ENCODE measurements at places on chromosomes 1 and 21.

DNA sequence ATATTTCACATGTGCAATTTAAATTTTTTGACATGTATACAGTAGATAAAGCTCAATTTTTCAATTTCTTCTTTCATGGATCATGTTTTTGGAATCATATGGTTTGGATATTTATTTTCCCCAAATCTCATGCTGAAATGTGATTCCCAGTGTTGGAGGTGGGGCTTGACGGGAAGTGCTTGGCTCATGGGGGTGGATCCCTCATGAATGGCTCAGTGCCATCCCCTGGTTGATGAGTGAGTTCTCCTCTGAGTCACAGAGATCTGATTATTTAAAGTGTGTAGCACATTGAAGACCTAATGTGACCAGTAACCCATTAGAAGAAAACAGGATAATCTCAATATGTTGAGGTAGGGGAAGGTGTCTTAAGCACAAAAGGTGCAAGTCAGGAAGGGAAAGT is 9.1 kb upstream of the IFI16 start:
- no peak for DNase-seq

DNA sequence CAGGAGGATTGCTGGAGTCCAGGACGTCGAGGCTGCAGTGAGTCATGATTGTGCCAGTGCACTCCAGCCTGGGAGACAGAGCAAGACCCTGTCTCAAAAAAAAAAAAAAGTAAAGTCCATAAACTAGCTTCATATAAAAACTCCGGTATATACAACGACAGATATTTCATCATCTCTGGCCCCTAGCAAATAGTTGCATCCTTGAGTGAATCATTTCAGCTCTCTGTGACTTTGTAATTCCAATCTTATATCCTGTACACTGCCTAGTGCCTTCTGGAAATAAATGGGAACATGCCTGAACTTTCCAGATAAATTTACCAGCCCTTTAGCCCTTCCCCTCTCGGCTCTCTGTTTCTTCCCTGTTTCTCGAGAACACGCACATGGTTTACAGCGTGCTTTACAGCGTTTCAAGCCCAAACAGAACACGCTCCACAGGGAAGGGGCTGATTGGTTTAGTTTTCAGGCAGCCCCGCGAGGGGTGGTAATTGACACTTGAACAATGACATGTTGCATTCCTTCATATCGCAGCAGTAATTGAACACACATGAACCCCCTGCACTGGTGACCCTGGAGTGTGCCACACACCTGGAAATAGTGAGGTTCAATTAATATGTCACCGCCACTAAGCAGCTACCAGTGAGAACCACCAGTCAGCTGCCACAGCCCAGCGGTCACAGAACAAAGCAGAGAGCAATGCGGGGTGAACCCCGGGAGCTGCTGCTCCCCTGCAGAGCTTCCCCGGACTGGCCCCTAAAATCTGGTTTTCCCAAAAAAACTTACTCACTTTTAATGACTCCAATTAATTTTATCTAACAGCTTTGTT is 35.7 kb upstream of the SIM2 start:
- no peak for DNase-seq

- no peak for DNase-seq
These were observed 140.8 kb upstream of the FGGY start for GRCh38 chr1:59156051-59156450.

GRCh38 chr1:61397935-61398334 is 315.6 kb downstream of the NFIA start:
- no peak for DNase-seq

- DNase-seq = no peak
These were observed 69.5 kb downstream of the UBE2T start for GRCh38 chr1:202272103-202272845.

DNA sequence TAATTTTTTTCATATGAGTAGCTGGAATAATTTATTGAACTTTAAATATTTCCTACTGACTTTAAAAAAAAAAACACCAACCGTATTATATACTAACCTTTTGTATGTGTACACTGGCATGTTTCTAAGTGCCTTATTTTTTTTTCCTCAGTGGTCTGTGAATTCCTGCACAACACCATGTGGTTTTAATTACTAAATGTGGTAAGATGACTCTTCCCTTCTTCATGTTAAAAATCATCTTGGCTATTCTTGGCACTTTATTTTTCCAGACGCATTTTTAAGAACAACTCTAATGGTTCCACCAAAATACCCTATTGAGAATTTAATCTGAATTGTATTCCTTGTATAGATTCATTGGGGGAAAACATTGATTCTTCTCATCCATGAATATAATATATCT is 28.4 kb downstream of the PPP2R5A start:
- no peak for DNase-seq

Data from HEK293T (cell line).